ENCODE measurements at places on chromosomes 2 and 18.
A peak's percentile ranks its signal among the peaks of the same experiment; 100 is the strongest.

DNA sequence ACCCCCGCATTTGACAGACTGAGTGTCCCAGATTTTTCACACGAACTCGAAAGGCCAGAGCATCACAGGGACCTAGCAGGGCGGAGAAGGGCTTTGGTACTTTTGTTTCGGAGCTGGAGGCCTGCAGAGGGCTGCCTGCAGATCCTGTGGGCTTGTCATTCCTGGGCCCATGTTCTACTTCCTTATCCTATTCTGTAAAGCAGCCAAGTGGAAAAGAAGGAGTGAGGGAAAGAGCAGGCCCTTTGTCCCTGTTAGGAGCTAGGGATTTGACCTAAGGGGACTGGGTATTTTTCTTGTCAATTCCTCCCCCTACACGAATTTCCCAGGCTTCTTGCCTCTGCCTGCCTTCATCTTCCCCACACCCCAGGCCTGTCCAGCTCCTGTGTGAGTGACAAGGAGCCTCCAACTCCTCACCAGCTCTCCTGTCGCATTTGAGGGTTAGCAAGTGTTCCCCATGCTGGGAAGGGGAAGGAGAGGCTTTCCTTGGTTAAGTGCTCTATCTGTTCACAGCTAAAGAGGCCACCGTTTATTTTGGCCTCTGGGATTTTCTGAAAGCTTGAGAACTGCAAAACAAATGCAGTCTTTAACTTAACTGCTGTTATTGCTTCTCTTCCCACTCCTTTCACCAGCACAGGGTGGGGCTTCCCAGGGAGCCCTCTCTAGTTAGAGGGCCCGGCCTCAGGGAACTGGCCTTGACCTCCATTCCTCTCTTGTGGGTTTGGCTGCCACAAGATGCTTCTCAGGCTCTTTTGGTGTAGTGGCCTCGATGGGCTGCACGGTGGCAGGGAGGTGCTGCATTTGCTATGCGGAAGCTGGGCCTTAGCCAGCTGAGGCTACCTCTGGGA is 61.2 kb downstream of the SGPP2 start:
- DNase-seq = no peak

GRCh38 chr2:219228041-219228910 is 1.2 kb downstream of the ATG9A start:
- no peak for DNase-seq

- DNase-seq = peak; percentile 26
These were observed 49.5 kb downstream of the LBH start for GRCh38 chr2:30280596-30281434.

DNA sequence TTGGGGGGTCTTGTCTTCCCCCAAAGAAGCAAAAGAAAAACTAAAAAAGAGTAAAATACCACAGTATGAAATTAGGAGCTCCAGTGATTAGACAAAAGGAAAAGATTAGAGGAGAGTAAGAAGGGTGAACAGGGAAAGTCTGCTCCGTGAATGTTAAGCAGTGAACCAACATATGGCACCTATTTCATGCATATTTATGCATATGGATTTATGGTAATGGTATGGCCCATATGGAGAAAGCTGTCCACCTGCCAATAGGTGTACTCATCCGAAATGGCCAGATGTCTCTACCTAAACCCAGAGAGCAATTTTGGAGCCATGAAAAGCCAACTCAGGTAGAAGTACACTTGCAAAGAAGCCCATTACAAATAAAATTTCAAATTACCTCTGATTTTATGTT is 404.0 kb upstream of the RAB6C start:
- DNase-seq = no peak

DNA sequence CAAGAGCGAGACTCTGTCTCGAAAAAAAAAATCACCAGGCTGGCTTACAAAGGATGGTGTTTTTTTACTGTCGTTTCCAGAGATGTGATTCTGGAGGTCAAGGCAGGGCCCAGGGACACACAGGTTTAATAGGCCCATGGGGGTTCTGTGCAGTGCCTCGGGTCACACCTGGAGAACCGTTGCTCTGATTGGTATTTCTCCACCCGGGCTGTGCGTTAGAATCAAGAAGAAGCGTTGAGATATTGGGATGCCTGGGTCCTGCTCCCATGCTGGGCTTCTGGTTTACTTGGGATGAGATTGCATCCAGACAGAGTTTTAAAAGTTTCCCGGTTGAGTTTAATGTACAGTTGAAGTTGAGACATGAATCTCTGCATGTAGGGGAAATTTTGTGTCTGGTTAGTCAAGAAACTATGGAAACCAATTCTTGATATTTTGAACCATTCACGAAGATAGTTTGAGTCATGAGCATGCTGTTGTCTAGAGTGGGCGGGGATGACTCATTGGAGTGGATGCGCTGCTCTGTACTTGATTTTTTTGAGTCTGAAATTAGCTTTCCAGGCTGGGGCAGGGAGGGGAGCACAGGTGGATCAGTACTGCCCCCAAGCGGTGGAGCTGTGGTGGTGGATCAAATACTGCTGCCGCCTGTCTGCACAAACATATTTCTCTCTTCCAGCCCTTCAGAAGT is 50.1 kb downstream of the GREB1 start:
- DNase-seq = no peak

- DNase-seq = no peak
These were observed 81.7 kb upstream of the NEUROD1 start for GRCh38 chr2:181762000-181762399.

All from coronary artery (tissue), 2 donors.